ENCODE measurements at places on chromosomes 1 and 21.

GRCh38 chr1:85314726-85315125 is 38.3 kb upstream of the BCL10 start:
- DNase-seq: no peak

- no peak for DNase-seq
Observed at GRCh38 chr1:108057541-108057940, 92.6 kb upstream of the VAV3 start.

DNA sequence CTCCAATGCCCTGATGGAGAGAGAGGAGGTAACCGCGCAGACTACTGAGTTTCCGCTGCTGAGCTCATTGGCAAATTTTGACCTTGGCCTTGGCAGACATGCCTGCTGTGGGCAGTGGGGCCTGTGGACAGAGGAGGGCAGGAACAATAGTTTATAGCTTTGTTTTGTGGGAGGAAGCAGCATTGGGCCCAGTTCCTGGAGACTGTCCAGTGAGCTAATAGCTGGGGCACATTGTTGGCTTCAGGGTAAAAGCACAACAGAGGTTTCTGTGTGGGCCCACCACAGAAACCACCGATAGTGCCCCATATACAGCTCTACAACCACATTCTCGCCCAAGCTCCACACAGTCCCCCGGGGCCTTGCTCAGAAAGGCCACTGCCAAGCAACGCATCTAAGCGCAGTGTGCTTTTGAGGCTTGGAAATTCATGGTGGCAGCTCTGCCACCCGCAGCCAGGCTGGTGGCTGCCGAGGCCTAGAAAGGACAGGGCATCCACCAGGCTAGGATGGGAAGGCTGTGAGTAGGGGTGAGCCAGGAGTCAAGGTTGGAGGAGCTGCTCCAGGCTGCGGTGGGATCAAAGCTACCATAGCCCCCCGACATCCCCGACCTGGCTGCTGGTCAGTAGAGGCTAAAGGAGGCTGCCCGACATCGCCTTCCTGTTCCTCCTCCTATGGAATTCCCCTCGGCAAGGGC is 43.2 kb downstream of the NEK2 start:
- DNase-seq: no peak

DNA sequence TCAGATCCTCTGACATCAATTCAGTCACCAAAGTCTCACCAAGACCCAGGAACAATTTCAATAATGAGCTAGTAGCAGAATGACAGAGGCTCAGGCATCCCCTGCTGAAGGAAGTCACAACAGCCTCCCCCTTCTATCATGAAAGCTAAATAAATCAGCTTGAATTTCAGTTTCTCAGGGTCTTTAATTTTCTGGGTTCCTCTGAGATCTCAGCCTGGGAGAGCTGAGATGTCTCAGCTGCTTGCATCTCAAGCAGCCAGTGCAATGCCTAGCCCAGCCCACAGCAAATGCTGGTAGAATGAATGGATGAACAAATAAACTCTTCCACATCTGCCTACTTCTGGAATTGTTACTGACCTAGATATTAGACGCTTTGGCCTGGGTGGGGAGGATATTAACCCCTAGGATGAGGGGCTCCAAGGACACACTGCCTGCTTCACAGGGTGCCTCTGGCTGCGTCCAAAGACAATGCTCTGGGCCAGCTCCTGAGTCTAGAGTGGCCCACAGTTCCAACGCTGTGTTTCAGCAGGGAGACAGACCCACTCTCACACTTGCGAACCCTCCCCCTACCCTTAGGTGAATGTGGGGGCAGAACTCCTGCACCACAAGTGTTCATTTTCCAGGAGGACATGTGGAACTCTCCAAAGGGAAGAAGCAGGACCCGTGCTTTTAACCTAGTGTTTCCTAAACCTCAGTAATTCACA is 11.2 kb upstream of the LORICRIN start:
- no peak for DNase-seq

DNA sequence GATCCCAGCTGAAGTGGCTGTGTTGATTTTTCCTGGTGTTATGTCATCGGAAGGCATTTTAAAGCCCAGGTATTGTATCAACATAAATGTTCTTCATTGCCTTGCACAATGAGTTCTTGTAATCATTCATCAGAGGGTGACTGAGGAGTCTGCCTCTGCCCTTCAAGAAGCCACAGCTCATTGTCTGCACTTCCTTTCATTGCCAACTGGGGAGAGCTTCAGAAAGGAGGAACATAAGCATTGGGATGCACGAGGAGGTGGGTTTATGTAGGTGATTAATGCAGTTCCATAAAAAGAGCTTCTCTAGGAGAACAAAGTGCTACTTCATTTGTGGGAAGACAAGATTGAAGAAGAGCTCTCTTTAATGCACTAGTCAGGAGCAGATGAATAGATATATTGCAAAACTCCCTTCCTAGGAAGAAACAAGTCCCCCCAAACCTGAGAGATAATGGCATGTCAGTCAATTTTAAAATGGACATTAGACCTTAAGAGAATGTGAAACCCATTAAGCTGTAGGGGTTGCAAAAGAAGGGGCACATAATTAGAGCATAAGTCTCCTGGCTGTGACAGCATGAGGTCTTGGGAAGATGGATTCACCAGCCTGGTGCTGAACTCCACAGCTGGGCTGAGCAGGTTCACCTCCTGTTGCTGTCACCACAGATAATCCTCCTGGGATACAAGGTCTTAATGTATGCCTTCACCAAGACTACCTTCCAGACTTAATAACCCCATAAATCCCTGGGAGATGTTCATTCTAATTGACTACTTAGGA is 124.6 kb downstream of the BACH1 start:
- DNase-seq: no peak

DNA sequence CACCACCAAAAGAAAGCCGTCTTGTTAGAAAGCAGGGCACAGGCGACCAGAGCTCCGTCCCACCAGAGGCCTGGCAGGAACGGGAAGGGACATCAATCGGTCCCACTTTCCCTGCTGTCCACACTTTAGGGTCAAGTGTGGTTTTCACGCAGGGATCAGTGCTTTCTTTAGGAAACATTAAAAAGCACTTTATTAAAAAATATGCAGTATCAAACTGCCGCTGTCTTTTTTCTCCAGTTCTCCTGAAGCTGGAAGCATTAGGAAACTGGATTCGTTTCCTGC is 437 bp downstream of the IFNLR1 start:
- DNase-seq: no peak

DNA sequence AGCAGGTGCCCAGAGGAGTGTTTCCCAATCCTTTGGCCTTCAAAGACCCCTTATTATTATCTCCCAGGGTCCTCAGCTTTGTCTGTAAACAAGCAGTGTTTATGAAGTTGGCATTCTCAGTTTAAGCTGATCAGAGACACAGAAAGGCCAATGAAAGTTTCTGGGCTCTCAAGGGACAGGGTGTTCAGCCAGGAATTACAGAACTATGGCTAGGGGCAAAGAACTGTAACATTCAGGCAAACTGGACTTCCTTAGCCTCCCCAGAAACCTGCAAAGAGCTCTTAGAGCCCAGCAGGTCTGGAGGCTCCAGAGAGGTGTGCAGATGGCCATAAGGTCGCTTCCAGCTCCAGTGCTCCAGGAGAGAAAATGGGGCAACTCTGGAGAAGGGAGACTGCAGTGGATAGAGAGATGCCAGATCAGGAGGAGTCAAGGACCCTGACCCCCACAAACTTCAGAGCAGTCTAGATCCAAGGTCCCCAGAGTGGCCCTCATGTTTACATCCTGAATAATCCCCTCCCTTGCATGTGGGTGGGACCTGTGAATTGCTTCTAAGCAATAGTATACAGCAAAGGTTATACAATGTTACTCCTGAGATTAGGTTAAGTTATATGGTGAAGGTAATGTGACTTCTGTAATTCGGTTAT is 6.2 kb downstream of the ECHDC2 start:
- DNase-seq: no peak

GRCh38 chr1:186214791-186215190 is 160.3 kb downstream of the TPR start:
- DNase-seq: no peak

- no peak for DNase-seq
Observed at GRCh38 chr1:84171481-84171880, 27.4 kb downstream of the PRKACB start.

GRCh38 chr21:32411350-32412161 is 950 bp upstream of the EVA1C start:
- DNase-seq: peak; percentile 82

GRCh38 chr1:94284476-94284875 is 47.1 kb upstream of the ARHGAP29 start:
- DNase-seq: peak; percentile 1

DNA sequence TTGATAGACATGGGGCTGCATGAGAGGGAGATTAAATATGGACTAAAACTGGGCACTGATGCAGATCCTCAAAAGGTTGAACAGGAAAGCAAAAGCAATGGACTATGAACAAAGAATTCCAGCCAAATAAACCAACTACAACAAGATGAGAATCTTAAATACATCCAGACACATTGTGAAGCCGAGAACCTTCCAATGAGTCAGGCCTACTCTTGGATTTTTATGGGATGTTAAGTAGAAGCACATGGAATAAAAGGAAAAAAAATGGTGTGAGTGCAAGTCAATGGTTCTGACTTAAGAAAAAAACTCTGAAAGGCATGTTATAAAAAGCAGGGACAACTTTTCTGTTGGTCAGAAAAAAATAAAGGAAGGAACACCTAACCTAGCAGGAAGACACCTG is 227.2 kb downstream of the DPYD start:
- no peak for DNase-seq

GRCh38 chr1:172298911-172299310 is 121.6 kb upstream of the C1orf105 start:
- DNase-seq: no peak

- peak; percentile 68 for DNase-seq
Observed at GRCh38 chr1:228830954-228831481, 95.7 kb downstream of the RHOU start.

DNA sequence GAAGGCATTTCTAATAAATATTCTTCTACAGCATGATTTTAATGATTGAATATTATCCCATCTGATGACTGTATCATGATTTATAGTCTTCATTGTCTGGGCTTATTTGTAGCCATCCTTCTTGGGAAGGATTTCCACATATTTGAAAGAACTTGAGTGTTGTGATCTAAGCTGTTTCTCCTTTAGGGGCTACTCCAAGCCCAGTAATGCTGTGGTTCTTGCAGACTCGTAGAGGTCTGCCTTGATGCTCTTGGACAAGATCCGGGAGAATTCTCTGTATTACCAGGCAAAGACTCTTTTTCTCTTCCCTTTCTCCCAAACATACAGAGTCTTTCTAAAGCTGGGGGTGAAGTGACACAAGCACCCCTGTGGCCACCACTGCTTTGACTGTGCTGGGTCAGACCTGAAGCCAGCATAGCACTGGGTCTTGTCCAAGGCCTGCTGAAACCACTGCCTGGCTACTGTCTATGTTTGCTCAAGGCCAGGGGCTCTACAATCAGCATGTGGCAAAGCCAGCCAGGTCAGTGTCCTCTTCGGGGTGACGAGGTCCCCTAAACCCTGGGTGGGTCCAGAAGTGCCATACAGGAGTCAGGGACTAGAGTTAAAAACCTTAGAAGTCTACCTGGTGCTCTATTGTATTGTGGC is 107.4 kb downstream of the GIPC2 start:
- DNase-seq: no peak

DNA sequence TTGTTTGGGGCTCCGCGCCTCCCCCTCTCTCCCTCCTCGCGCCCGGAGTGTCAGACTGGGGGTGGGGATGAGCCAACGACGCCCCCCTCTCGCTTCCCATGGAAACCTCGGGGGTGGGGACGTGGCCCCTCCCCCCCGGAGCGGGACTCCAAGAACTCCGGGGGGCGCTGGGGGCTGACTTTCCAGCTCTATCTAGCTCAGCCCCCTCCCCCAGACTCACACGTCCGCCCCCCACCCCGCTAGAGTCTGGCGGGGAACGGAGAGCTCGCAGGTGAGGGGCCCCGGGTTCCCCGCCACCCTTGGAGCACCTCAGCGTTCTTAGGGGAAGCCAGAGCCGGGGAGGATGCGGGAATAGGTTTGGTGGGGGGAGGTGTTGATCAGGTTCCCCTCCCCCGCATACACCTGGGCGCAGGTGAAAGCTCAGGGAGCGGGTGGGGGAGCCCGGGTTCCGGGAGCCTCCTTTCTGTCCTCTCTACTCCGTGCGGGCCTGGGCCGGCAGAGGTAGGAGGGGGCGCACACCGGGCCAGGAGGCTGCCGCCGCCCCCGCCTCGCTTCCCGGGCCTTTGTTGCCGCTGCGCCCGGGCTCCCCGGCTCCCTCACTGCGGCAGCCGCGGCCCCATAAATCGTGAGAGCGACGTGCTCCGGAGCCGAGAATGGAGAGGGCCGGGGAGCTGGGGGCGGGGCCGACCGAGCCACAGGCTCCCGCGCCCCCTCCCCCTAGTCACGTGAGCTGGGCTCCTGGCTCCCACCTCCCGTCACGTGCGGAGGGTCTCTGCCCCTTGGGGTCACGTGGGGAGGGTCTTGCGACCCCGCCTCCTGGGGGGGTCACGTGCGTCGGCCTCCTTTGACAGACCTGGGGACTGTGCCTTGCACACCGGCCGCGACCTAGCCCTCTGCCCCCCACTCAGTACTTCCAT is 1.9 kb downstream of the EFNA3 start:
- DNase-seq: no peak

- no peak for DNase-seq
Observed at GRCh38 chr1:91754816-91755580, 131.0 kb downstream of the TGFBR3 start.

DNA sequence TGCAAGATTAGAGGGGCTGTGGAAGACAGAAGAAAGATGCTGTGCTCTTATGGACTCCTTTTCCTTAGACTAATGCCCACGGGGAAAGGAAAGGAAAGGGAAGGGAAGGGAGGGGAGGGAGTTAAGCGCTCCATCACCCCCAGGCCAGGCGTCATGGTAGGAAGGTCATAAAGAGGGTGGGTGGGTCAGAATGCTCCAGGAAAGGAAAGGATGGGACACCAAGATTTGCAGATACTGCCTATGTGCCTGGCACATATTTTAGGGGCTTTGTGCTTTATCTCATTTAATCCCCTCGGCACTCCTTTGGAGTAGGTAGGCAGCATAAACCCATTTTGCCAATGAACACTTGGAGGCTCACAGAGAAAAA is 41.4 kb downstream of the MAB21L3 start:
- DNase-seq: no peak

GRCh38 chr1:228399531-228400236 is 7.0 kb downstream of the TRIM11 start:
- no peak for DNase-seq

DNA sequence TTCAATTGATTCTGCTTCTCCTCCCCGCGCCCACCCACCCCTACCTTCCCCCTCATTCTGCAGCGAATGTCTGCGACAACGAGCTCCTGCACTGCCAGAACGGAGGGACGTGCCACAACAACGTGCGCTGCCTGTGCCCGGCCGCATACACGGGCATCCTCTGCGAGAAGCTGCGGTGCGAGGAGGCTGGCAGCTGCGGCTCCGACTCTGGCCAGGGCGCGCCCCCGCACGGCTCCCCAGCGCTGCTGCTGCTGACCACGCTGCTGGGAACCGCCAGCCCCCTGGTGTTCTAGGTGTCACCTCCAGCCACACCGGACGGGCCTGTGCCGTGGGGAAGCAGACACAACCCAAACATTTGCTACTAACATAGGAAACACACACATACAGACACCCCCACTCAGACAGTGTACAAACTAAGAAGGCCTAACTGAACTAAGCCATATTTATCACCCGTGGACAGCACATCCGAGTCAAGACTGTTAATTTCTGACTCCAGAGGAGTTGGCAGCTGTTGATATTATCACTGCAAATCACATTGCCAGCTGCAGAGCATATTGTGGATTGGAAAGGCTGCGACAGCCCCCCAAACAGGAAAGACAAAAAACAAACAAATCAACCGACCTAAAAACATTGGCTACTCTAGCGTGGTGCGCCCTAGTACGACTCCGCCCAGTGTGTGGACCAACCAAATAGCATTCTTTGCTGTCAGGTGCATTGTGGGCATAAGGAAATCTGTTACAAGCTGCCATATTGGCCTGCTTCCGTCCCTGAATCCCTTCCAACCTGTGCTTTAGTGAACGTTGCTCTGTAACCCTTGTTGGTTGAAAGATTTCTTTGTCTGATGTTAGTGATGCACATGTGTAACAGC is 339.9 kb downstream of the NTNG1 start:
- DNase-seq: no peak

Data from activated CD4-positive, alpha-beta T cell treated with anti-CD3 and anti-CD28 coated beads, Interleukin-2, Interleukin-6, amounts not matched to agents 100 ng/mL and 50 ng/mL, durations not matched to agents 16 hours and 8 hours (primary cell).